ENCODE measurements at places on chromosomes 7 and 10.

DNA sequence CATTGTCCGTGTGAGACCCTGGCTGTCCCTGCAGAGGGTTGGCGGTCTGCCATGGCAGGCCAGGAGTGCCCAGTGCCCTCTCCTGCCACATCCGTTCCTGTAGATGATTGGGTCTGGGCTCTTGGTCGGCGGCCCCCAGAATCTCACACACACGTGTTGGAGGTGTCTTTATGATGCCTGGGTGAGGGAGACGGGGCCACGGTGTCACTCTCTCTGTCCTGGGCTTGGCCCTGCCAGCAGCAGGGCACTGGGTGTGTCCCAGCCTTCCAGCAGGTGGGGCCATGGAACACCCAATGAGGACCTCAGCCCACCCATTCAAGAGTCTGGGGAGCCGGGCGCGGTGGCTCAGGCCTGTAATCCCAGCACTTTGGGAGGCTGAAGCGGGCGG lies 30.2 kb downstream of the UNC5B start:
- no peak for DNase-seq

DNA sequence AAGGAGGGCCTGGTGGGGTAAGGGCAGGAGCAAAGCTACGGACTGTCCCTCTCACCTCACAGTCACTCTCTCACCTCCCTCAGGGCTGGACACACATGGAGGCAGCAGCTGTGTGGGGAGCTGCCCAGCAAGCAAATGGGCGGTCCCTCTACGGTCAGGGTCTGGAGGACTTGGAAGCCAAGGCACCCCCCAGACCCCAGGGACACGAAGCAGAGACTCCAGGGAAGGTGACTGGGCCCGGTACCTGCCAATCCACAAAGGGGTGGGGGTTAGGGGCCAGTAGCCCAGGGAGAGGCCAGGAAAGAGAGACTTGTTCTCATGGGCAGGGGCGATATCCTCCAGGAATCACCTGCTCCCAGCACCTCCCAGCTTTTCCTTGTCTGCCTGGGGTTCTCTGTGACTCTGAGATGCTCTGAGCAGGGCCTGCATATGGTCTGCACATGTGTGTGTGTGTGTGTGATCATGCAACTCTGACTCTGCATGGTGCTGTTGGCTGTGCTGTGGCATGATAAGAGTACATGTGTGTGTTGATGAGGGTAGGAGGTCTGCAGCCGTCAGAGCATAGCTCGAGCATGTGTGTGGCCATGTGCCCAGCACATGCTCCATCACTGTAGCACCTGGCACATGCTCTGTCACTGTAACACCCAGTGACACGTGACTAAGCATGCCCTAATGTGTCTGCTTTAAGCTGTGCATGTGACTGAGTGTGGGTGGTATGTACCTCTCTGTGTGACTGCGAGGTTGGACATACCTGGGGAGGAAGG lies 4.6 kb upstream of the LDB3 start:
- DNase-seq: no peak

GRCh38 chr10:132855889-132856288 lies 69.9 kb upstream of the NKX6-2 start:
- DNase-seq: no peak

- no peak for DNase-seq
Observed at GRCh38 chr10:48377751-48378530, 71.5 kb downstream of the MAPK8 start.

GRCh38 chr10:118781541-118781940 lies 26.8 kb upstream of the CACUL1 start:
- no peak for DNase-seq

GRCh38 chr10:125006921-125007426 lies 65.1 kb downstream of the ZRANB1 start:
- no peak for DNase-seq

DNA sequence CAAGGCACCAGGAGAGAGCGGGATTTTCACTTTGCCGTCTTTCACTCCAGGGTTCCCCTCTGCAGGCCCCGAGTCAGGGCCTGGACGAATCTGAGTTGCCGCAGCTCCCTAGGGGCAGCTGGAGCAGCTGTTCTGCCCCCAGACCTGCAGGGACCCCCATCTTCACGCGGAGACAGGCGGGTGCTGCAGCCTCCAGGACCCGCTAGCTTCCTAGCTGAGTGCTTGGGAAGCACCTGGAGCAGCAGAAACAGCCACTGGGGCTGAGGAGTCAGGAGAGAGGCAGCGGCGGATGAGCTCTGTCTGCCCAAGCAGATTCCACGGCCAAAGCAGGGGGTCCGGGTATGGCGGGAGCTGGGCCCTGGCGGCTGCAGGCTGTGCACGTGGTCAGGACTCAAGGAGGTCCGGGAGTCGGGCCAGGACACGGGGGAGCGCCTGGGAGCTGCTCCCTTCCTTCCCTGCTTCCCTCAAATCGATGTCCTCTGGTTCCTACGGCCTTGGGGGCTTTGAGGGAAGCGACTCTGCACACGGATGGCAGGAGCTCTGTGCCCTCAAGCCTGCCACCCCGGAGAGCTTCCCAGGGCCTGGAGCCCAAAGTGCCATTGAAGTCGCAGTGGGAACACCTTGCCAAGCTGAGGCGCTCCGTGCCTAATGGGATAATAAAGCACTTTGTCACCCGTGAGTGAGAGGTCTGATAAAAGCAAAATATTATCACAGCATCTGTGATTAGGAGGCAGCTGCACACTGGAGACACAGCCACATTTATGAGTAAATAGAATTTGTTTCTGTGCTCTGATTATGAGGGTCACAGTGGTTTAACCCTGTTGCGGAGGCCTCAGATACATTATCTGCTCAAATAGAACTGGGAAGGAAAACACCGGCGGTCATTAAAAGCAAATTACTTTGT lies 17.2 kb downstream of the MNX1 start:
- DNase-seq: no peak

DNA sequence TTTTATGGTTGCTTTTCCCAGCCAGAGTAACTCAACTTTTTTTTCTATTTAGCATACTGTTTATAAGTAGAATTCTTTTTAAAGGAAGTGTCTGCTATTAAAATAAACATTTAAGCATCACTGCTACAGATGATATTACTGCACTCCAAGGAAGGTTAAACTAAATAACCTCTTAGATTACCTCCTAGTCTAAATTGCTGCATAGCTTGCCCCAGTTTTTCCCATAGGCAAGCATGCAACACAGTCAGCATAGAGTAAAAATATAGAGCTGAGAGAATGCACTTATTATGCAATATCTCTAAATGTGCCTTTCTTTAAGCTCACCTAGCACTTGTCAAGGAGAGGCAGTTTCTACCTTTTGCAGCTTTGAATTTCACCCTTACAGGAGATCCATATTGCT lies 1392.4 kb upstream of the CELF2 start:
- no peak for DNase-seq

DNA sequence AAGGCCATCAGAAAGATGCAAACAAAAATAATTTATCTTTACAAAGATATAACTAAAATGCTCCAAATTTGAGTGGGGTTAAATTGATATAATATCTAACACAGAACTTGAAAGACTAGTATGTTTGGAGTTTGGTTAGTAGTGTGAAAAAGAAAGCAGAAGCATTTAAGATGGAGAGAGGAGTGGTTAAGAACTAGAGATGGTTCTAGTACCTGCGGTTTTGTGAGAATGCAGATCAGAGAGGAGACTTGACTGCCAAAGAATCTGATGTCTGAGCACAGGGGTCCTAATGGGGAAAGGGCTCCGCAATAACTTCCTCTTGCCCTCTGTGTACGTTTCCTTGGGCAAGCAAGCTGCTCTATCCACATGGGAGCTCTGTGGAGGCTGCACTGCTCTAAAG lies 506.8 kb upstream of the COBL start:
- no peak for DNase-seq

DNA sequence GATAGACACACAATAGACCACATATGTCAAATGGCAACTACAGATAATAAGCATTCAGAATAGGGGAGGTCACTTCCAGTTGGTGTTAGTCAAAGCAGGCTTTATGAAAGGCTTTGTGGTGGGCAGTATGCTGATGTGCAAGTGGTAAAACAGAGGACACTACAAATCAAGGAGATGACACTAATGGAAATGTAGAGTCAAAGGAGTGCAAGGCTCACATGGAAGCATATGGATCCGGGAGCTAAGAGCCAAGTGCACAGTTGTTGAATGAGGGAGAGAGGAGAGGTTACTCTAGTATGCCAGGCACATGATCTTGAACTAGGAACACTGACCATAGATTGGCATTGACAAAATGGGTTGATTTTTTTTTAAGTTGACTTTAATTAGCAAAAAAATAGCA lies 62.7 kb downstream of the GRM3 start:
- no peak for DNase-seq

GRCh38 chr7:21624320-21624719 lies 81.5 kb downstream of the DNAH11 start:
- DNase-seq: no peak

DNA sequence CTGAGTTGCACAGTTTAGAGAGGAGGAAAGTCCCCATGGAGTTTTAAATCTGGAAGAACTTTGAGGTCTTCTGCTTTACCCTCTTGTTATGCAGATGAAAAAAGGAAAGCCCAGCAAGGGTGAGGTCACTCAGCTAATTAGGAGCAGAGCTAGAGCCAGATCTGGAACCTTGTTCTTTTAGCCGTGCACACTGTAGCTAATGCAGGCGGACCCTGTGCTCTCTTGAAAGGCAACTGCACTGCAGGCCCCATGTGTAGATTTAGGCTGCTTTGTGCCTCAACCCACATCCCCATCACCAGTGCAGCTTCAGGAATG lies 63.4 kb downstream of the SYPL1 start:
- no peak for DNase-seq

DNA sequence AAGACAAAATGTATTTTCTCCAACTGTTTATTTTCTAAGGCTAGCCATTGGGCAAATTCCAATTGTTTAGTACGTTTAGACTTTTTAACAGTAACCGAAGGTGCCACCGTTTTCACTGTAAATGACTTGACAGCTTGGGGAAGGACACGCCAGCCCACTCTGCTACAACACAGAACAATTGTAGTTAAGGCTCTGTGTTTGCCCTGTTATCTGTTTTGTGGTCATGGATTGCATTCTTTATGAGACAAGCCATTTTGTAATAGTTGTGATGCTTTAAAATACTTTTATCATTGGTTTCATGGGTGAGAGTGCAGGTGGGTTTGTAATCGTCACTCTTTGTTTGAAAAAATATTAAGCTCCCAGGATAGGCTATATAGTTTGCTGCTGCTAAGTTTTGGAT lies 6.6 kb upstream of the PITRM1 start:
- DNase-seq: no peak

DNA sequence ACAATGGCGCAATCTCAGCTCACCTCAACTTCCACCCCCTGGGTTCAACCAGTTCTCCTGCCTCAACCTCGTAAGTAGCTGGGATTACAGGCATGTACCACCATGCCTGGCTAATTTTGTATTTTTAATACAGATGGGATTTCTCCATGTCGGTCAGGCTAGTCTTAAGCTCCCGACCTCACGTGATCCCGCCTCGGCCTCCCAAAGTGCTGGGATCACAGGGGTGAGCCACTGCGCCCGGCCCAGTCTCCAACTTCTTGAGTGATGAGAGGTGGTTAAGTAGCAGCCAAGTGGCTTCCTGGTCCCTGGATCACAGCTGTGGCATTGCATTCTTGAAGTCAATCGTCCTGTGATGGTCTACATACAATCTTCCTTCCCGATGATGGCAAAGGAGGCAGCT lies 46.1 kb upstream of the NFE2L3 start:
- DNase-seq: no peak

DNA sequence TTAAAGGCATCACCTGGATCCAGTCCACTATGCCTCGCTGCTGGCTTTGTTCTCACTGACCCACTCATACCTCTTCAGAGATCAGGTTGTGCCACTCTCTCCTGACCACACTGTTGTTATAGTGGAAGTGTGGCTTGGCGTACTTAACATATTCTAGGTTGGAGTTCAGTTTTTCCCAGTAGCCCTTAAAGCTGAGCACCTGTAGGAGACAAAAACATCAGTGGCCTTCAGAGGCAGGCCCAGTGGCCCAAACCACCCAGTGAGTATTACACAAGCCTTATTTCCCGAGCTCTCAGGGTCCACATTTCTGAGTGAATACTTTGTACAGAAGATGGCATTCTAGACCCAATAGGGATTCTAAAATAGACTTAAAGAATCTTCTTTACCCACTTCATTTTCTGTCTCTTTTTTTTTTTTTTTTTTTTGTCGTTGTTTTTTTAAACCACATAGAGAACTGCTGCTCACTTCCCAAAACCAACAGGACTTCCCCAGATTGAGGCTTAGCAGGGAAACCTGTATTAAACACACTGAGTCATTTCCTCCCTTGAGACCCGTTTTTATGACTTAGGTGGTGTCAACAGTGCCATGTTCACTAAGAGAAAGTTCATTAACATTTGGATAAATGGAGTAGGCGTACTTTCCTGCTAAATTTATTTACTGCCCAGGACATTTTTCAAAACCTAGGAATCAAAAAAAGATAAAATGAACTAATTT lies 85.8 kb downstream of the GSAP start:
- no peak for DNase-seq

DNA sequence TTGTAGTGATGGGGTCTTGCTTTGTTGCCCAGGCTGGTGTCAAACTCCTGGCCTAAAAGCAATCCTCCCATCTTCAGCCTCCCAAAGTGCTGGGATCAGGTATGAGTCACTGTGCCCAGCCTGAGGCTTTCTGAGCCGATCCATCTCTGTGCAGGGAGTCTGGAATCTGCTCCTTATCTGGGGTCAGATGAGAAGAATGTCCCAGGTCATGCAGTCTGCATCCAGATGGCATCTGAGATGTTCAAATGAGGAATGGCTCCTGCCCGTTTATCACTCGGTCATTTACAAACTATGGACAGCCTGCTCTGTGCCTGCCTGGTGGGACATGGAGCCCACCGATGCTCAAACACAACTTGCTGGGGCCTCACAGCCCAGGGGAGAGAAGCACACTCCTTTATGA lies 11.1 kb upstream of the SLC18A3 start:
- DNase-seq: peak; percentile 53

GRCh38 chr7:107559864-107560263 lies 3.9 kb downstream of the COG5 start:
- peak; percentile 34 for DNase-seq

DNA sequence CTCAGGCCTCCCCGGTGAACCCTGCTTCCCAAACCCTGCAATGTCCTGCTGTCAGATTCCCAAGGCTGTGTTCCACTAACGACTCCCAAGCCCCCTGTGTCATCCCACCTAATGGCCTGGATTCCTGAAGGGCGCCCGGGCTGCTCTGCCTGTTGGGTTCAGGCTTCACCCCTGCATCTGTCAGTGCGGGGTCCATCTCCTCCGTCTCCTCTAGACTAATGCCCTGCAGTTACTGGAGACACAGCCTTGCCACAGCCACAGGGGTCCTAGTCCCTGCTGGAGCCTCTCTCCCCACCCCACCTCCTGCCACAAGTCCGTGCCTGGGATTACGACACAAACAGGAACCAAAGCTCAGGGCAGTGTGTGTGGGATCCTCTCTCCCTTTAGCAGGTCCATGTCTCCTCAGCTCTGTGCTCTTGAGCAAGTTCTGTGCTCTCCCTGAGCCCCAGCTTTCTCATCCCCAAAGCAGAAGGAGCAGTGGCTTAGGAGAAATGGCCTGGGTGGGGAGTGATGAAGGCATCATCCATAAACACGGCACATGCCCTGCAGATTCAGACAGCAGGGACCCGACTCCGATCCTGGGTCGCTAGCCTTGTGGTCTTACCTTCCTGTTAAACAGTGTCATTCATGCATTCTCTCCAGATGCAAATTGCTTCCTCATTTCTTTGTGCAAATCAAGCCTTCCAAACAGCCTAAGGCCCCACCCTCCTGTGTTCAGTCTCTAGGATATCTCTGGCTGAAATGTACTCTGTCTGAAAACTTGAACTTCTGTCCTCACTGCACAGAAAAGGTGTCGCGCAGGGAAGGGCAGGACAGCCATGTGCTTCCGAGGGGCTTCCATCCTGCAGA lies 8.2 kb upstream of the RBP3 start:
- DNase-seq: no peak

Data from NCI-H226 (cell line).